ENCODE measurements at places on chromosomes 5 and 9. TPM values are rescaled to one million over a fixed set of nuclear protein-coding genes. Genes with fewer than 3 reads are reported as not detected.

DNA sequence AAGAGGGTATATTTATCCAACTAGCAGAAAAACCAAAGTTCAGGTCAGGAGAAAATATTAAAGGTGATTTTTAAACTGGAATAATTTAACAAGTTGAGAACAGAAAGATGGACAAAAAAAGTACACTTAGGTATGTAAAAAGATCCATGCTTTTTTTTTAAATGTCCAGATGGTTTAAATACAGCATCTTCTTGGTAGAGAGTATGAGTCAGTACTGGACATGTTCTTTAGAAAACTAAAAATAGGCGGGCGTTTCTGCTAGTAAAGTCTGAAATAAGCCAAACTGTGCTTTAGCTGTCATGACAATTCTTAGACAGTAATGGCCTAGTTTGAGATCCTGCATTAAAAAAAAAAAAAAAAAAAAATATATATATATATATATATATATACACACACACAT lies 255.9 kb upstream of the ST8SIA4 start:
- no peak for DNase-seq

GRCh38 chr9:130387398-130387797 lies 57.4 kb upstream of the ASS1 start:
- no peak for DNase-seq

DNA sequence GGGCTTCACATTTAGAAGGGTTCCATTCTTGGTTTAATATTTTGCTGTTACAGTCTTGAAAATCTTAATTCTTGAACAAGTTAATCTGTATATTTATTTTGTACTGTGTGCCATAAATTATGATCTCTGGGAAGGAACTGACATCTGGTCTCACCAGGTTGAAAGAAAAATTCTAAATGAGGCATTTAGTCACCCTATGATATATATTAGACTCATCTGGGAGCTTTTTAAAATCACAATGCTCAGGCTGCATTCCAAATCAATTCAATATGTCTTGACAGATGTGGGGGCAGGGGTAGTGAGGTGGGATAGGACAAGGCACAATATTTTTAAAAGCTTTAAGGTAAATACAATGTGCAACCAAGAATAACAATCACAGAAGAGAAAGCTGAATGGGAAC lies 569.2 kb downstream of the PRR16 start:
- no peak for DNase-seq

DNA sequence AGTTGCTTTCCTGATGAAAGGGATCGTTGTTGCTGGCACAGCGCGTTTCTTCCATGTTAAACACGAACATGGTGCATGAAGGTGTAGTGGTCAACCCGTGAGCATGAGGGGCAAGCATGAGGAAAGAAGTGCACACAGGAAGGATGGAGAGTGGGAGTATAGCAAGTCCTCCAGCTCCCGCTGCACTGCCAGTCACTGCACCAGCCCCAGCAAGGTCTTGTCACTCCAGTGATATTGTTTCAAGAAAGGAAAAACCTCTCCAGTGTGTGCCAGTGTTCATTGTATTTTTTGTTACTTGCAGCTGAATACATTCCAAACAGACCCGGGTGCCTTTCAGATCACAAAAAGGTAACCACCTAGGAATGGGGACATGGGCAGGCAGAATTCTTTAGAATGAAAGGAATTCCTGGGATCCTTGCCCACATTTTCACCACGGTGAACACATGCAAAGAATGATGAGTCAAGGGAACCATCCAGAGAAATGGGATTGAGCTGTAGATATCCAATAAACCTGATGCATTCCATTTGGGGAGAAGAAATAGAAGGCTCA lies 186.3 kb downstream of the AOPEP start:
- peak; percentile 47 for DNase-seq

Gene ARHGEF37
- 1.3 TPM for total RNA-seq

Gene IL5
- total RNA-seq, result not detected

GRCh38 chr5:87022415-87022814 lies 245.3 kb upstream of the RASA1 start:
- DNase-seq, result no peak

Gene TMEM174
- total RNA-seq, result not detected

GRCh38 chr5:7628248-7628647 lies 222.7 kb downstream of the CFAP90 start:
- no peak for DNase-seq

GRCh38 chr5:150645070-150645700 lies 4.7 kb downstream of the SYNPO start:
- DNase-seq, result peak; percentile 80

Gene HOMER1
- total RNA-seq, result 42.4 TPM

GRCh38 chr5:122114501-122114900 lies 14.8 kb upstream of the ZNF474 start:
- DNase-seq, result no peak

- DNase-seq, result no peak
Measured at GRCh38 chr5:10446490-10446889, 4.8 kb downstream of the ROPN1L start.

Gene DMRTA1
- total RNA-seq, result 6.3 TPM

DNA sequence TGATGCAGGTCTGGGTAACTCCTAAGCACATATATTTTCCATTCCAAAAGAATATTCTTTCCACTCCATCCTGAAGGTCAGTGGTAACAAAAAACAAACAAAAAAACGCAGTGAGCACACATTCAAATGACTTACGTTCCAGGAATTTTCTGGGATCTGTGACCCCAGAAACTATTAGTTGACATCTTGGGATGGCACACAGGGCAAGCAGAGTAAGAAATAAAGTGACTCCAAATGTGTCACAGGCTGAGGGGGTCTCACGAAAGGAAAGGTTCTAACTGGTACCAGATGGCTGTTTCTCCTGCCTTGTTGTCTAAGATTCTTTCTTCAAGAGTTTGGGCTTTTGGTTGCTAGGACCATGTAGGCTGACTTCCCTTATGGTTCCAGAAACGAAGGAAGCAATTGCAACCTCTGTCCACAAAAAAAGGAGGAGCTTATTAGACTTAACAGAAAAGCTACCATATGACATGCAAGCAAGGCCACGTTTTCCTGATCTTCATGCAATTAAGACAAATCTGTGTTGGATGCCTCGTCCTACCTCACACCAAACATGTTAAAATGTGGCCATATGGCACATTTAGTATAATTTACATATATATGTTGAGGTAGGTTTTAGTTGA lies 32.7 kb downstream of the PTGS1 start:
- DNase-seq, result no peak

DNA sequence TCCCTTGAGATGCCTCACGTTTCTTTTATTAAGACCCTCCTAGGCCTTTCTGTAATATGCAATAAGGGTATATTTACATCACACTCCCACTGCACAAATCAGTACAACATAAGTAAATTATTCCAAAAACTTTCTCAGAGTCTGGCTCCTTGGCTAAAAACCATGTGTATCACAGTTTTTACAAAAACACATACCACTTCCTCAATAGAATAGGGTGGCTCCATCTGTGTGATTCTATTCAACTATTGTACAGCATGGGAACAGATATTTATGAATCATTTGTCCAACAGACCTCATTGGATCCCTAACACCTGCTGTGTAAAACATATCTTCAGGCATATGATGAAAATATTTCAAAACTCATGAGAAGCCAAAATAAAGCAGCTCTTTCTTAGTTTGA lies 502.7 kb downstream of the EFNA5 start:
- no peak for DNase-seq

- peak; percentile 46 for DNase-seq
Measured at GRCh38 chr5:174726916-174727793, 2.8 kb downstream of the MSX2 start.

DNA sequence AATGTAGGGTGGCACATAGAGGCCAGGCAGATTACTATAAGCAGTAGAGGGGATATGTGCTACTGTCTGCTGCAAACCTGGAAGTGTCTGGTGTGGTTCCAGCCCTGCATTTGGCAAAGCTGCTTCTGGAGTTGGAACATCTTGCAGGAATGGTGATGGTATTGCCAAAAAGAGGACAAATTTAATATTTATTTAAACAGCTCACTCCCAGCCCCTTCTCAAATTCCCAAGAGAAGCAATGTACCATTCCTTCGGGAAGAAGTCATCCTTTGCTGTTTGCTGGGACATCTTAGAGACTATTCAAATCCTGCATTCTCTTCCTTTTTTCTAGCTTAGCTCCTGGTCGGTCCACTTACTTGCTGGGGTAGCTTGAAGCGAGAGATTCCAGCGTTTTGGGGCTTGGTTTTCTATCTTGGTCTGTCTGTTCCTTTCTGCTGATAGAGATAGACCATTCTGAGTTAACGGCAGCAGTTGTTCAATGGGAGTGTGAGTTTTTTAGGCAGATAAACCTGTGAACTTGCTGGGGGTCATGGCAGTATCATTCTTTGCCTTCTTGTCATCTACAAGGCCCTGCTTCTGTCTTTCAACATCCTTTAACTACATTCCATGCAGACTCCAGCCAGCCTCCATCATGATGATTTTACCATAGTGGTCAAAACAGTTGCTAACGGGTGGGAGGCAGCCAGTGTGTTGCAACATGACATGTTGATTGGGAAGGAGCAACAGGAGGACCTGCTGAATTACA lies 69.9 kb downstream of the RCL1 start:
- no peak for DNase-seq

GRCh38 chr9:132583584-132584304 lies 1.3 kb downstream of the BARHL1 start:
- no peak for DNase-seq

Gene CENPK
- 22.8 TPM for total RNA-seq

Gene PCDHB12
- 5.0 TPM for total RNA-seq

- no peak for DNase-seq
Measured at GRCh38 chr5:166373817-166374216, 1917.6 kb upstream of the WWC1 start.

DNA sequence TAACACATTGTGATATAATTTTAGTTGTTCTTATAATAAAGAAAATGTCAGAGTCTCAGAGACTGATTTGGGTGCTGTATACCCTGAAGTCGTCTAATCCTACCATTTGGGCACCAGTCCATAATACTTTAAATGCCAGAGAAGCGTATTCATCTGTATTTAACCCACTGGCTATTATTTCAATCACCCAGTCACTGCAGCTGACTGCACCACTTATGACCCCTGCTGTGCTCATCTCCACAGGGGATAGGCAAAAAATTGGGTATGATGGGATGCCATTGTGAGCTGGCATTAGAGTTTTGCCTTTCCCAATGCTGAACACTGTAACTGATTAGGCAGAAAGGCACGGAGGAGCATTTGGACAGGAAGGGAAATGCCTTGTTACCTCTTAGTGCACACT lies 599.7 kb downstream of the CAAP1 start:
- no peak for DNase-seq

DNA sequence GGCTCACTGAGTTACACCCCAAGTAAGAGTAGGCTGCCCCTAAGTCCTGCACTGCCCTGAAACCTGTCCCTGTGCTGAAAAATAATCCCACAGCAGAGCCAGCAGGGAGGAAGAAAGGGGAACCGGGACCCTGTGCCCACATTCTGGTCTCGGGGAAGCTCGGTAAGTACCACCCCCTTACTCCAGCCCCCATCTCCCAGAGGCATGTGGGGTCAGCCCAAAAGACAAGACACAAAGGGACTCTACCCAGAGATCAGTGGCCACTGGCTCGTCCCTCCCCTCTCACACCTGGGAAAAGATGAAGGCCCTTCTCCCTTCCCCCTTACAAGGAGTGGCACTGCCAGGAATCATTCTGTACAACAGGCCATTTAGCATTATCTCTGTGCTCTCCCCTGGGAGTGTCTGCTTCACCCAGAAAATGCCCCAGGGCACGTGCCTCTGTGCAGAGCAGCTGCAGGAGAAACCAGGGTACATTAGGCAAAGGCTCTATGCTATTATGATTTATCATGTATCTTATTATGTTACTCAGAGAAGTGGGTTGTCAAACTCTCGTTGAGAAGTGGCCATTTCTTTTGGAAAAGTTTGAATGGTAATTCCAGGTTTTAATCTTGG lies 71.3 kb downstream of the NDFIP1 start:
- DNase-seq, result no peak

DNA sequence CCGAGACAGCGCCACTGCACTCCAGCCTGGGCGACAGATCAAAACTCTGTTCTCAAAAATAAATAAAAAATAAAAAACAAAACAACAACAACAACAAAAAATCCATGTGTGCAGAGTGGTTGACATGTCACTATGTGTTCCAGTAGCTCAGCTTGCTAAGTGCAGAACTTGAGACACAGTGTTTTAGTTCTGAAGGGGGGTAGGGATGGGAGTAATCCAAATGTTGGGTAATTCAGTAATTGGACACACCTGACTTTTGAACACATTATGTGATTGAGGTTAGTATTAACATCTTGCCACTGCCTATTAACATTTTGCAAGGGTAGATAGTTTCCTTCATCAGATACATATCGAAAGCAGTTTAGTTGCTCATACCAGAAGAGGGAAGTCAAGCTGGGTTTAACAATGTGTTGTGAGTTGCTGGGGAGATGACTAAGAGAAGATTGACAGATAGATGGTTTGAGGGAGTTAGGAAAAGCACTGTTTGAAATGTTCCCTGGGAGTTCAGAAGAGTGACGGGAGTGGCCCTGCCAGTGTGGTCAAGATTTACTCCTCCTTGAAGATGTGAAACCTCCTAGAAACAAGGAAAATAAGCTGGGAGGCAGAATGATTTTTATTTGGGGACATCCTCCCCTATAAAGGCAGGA lies 928 bp downstream of the HACD4 start:
- peak; percentile 68 for DNase-seq

DNA sequence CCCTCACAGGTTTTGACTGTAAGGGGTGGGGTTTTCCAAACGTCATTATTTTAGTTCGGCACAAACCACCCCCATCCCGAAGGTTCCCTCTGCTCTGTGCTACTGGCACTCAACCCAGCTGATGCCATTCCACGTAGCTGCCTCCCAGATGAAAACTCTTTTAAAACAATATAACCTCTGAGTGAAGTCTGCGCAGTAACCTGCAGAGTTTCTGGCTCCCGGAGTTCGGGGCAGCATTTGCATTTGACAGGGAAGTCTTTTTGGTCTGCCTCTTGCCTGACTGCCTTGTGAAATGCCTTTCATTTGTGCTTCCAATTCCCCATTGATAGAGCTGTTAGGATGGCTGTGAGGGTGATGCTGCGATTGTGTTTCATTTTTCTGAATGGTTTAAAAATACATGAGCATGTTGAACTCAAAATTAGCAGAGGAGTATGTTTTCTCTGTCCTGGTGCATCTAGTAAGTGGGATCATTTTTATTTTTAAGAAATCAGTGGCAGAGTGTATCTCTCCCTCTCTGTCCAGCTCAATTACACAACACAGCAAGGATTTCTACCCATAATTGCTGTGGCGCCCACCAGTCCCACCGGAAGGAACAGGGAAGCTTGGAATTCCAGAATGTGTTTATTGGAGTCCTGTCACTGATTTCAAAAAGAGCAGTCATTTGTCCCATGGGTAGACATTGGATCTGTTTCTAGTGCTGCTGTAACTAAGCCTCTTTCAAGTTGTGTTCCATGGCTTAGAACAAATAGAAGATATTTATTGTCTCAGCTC lies 24.8 kb downstream of the ADCY2 start:
- peak; percentile 90 for DNase-seq

- no peak for DNase-seq
Measured at GRCh38 chr9:130157079-130157478, 15.1 kb upstream of the NCS1 start.

DNA sequence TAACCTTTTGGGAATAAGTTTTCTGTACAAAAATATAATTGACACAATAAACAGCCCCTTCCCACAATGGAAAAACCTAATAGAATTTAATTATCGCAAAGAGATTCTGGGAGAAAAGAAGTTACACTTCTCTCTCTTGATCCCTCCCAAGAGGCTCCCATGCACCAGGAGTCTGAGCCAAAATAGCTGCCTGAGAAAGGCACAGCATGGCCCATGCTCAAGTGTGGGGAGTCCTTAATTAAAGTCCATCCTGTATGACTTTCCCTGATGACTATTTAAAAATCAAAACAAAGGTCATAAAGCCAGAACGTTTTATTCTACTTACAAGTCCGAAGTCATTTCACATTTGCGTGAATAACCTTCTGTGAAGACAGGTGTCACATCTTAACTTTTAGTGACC lies 155.1 kb downstream of the SPOCK1 start:
- DNase-seq, result no peak

- DNase-seq, result no peak
Measured at GRCh38 chr5:137753691-137754187, 424 bp downstream of the HNRNPA0 start.

Data from endodermal cell (in vitro differentiated cells).